Left cardiac atrium (tissue), 4 donors: ENCODE measurements at places on chromosomes 6 and 20.

GRCh38 chr20:23087587-23088251 lies 1.6 kb upstream of the CD93 start:
- DNase-seq, result no peak

- no peak for DNase-seq
Observed at GRCh38 chr20:37939701-37940560, 37.0 kb downstream of the VSTM2L start.

- no peak for DNase-seq
Observed at GRCh38 chr6:56932910-56933477, 21.9 kb upstream of the BEND6 start.

DNA sequence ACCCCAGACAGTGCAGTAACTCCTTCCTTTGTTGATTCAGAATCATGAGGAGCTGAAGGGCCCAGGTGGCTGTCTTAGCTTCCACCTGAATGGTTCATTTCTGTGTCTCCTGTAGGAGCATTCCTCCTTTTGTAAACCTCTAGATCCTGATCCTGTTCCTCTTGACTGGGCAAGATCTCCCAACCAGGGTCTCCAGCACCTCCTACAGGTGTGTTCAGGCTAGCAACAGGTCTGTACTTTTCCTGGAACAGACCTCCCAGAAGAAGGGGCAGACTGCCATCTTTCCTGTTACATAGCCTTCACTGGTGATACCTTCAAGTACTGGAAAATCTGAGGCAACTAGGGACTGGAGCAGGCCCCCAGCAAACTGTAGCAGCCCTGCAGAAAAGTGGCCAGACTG lies 35.2 kb downstream of the HLA-B start:
- DNase-seq, result no peak

DNA sequence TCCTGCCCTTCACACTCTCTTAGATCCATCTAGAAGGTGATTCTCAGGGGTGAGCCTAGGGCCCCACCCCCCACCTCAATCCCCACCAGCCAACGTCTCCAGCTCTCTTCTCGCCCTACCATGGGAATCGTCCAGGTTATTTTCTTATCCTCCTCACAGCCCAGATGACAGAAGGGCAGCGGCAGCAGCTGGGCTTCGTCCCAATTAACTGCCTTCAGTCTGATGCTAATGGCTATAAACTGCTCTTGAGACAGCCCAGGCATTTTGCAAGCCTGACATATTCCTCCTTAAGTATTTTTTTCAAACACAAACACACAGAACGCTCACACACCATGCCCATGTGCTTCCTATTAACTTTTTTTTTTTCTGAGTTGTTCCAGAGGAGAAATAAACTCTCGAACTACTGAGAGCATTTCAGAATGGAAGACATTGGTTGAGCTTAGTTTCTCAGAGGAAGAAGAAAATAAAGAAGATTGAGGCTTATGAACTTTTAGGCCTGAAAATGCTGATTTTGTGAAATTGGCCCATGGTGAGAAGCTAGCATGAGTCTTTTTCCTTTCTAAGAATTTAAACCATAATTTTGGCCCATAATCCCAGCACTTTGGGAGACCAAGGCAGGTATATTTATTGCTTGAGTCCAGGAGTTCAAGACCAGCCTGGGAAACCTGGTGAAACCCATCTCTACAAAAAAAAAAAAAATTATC lies 124.6 kb downstream of the EYA2 start:
- DNase-seq, result no peak

DNA sequence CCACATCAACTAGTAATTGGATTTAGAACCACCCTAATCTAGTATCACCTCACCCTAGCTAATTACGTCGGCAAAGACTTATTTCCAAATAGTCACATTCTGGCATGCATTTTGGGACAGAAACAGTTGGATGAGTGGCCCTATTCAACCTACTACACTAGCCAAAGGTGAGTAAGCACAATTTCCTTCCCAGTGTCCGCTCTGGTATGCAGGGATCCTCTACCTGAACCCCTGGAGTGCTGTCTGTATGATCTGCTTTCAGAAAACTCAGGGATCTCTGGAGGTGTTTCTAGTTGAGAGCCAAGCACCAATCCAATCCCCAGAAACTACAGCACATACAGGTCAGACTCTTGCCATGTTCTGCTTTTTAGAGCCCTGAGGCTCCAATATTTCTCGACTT lies 717.4 kb upstream of the MANEA start:
- no peak for DNase-seq

- DNase-seq, result no peak
Observed at GRCh38 chr6:40536442-40536841, 50.7 kb downstream of the LRFN2 start.

GRCh38 chr20:25239387-25240370 lies 8.2 kb upstream of the PYGB start:
- no peak for DNase-seq

GRCh38 chr20:10276878-10277580 lies 58.4 kb downstream of the SNAP25 start:
- DNase-seq, result no peak

DNA sequence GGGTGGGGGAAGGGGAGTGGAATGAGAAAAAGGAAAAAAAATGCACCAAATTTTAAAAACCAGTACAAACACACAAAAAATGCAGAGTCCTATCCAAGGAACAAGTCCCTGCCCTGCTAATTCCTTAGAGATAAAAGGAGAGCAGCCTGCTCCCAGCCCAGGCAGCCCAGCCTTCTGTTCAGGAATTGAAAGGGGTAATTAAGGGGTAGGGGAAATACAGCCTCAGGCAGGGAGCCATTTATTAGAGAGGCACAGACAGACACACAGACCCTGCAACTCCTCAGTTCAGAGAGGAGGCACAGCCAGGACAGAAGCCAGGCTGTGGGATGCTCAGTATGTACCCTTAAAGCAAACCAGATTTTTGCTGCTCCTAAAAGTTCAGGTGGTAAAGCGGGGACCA lies 137.2 kb downstream of the EYA2 start:
- no peak for DNase-seq

- DNase-seq, result no peak
Observed at GRCh38 chr20:57902473-57902872, 192.7 kb upstream of the PMEPA1 start.

DNA sequence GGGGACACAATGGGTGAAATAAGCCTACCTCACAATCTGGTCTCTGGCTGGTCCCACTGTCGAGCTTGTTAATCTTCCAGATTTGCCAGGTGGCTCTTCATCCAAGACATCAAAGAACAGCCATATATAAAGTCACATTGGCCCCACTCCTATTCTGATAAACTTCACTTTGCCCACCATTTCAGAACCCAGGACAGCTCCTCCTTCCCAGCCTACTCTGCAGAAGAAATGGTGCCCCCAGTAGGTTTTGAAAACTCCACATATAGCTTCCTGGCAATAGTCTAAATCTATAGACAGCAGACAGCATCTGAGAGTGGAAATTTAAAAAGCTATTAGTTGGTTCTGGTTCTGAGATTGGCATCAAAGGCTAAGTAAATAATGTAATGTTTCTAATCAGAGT lies 143.1 kb upstream of the PCSK2 start:
- no peak for DNase-seq

DNA sequence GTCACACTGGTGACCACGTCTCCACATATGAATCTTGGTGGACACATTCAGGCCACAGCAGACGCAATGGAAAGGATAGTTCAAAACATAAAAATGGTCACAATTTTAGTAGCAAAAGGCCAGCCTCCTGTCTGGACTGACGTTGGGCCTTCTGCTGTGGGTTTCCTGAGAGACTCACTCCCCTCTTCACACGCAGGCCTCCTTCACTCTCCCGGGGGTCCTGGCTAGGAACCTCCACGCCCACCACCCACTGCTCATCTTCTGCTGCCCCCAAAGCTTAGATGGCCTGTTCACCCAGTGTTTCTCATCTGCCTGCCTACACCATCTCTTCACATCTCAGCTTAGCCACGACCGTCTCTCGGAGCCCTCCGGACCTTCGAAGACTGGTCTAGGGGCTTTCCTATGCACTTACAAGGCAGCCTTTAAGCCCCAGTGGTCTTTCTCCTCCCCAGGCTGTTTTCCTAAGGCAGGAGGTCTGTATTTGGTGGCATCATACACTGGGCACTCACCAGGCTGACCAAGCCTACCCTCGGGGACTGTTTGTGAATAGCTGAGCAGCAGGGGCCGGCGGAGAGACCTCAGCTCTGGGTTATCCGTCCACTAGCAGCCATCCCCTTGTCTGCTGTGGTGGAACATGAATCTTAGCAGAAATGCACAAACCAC lies 46.6 kb upstream of the AFDN start:
- no peak for DNase-seq

DNA sequence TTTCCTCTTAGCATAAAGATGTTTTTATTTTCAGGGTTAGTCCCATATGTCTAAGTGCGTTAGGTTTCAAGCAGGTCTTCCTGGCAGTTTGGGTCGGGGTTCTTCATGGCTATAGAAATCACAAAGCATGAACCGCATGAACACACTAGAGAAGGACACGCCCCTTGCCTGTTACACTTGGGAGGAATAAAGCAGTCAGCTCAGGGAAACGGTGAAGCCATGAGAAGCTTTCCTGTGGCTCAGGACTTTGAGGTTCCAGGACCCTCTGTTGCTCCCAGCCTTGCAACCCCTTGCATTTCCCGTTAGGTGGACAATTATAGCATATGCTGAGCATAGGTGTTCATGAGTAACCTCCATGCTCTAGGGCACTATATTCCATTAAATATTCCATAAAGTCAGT lies 96.7 kb downstream of the SYCP2 start:
- no peak for DNase-seq

- DNase-seq, result no peak
Observed at GRCh38 chr6:111522393-111523020, 39.5 kb upstream of the REV3L start.

- DNase-seq, result no peak
Observed at GRCh38 chr20:8972963-8973705, 95.8 kb upstream of the PLCB4 start.

- no peak for DNase-seq
Observed at GRCh38 chr20:14559612-14560011, 222.2 kb upstream of the FLRT3 start.

- no peak for DNase-seq
Observed at GRCh38 chr6:111866857-111867256, 6.4 kb downstream of the FYN start.
